GM12865 (cell line): ENCODE measurements at places on chromosomes 11 and 22.

DNA sequence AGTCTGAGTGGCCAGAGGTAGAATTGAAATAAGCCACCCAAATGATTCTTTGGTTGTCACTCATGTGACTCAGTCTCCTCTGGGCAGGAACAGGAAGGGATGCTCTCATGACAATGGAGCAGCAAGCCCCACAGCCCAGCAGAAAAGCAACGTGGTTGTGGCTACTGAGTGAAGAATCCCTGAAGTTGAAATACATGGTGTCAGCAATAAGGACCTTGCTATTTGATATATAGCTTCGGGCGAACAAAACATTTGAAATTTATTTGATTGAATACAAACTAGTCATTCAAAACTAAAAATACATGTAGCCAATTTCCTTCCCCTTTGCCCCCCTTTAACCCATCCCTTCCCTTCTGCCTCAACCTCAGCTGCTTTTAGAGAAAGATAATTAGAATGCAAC, 14.5 kb upstream of the DTX4 start:
- DNase-seq = no peak

DNA sequence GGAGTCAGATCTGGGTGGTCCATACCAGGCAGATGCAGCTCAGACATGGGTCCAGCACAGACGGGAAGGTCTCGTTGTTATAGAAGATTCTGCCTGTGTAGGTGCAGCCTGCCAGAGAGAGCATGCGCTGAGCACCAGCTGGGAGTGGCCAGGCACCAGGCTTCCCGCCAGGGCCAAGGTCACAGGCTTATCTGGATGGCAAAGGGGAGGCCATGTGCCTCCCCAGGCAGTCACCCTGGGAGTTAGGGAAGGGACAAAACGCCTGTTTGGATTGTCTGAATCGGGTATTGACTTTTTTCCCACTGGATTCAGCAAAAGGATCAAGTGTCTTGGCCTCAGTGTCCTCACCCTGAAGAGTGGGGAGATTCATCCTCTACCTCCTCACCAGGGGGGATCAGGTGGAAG, 26.5 kb downstream of the PGA5 start:
- no peak for DNase-seq

DNA sequence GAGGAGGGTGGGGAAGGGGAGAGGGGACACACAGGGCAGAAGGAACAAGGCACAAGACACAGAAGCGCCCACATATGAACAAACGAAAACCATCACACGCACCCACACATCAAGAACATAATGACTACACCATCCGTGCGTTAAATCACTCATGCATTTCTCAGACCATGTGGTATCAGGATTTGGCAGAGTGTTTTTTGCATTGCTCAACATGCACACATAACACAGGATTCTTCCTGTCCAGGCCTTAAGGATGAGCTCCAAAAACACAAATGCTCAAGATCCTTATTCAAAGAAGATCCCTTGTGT, 309.5 kb downstream of the CADM1 start:
- peak; percentile 31 for DNase-seq

- no peak for DNase-seq
Measured at GRCh38 chr22:24435323-24435645, 7.9 kb downstream of the ADORA2A start.

GRCh38 chr11:10205928-10206327, 88.1 kb downstream of the SBF2 start:
- no peak for DNase-seq

DNA sequence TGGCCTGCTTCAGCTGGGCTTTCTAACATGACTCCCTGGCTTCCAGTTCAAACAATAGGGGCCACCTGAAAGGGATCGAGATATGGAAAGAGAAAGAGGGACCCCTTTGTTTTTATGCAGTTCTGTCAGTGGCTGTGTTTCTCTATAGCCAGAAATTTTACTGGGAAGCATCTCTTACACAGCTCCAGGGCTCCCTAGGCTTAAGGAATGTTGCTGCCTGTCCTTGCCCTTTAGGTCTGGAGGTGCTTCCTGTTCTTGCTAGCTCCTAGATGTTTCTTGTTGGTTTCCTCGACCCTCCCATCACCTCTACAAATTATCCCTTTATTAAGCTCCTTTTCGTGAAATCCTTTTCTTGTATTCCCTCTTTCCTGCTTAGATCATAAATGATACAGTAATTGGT, 21.8 kb upstream of the OR56A1 start:
- no peak for DNase-seq

DNA sequence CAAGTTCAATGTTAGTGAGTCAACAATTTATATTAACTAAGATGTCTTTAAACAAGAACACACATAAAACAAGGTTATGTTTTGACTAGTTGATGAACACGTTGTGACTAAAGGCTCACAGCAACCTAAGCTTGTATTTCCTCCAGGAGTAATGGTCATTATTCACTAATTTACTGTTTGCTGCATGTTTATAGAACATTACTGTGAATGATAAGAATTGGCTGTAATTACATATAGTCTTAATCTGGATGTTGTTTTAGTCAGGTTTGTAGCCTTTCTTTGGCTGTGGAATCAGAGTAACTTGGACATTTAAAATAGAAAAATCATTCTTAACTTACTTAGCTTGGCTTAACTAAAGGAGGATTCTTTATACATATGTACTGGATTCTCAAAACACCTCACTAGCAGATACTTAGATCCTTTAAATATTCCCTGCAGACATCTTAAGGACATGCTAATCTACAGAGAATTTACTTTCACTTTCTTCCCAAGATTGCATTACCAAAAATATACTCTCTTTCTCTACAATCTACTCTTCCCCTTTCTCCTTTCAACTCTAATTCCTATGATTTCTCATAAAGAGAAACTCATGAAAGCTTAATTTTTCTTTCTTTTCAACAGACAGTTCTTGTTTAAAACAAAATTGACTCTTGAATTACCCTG, 319.7 kb upstream of the CTSC start:
- DNase-seq = no peak

DNA sequence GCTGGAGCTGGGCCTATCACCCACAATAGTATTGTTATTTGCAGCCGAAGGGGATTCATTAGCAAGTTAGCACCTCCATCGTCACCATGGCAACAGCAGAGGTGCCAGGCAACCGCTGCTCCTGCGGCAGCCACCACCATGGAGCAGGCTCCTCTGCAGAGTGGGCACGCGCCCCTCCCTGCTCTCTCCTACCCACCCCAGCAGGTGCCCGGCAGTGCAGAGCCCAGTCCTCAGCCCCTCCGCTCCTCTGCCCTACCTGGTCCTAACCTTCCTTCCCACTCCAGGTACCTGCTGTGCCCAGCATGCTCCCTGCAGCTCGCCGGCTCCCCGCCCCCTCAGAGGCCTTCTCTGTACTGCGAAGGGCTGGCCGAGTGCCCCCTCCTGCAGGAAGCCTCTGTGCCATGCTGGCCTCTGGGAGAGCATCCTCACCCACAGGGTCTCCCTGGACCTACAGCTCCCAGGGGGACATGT, 3.6 kb downstream of the DUSP8 start:
- DNase-seq = peak; percentile 41

DNA sequence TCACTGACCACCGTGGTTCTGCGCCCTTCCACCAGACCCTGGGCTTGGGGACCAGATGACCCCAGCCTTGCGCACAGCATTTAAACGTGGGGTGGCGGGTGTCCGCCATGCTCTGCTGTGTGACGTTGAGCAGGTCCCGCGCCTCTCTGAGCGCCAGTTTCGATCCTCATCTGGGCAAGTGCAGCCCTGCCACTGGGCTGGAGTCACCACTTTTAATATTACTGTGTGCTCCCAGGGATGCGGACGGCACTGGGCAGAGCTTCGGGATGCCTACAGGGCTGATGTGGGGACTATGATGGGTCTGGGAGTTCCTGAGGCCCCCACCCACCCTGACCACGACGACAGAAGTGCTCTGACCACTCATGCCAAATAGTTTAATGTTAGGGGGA, 1.2 kb upstream of the NUDT8 start:
- no peak for DNase-seq

GRCh38 chr22:19943082-19944026, 1.7 kb upstream of the TXNRD2 start:
- peak; percentile 37 for DNase-seq

GRCh38 chr22:26045860-26046259, 123.4 kb upstream of the SEZ6L start:
- no peak for DNase-seq

GRCh38 chr22:20639343-20639742, 131.9 kb downstream of the MED15 start:
- no peak for DNase-seq

GRCh38 chr11:78190871-78191538, 2.3 kb downstream of the USP35 start:
- DNase-seq = no peak

- DNase-seq = peak; percentile 59
Measured at GRCh38 chr11:112085822-112086421, 634 bp downstream of the TIMM8B start.

DNA sequence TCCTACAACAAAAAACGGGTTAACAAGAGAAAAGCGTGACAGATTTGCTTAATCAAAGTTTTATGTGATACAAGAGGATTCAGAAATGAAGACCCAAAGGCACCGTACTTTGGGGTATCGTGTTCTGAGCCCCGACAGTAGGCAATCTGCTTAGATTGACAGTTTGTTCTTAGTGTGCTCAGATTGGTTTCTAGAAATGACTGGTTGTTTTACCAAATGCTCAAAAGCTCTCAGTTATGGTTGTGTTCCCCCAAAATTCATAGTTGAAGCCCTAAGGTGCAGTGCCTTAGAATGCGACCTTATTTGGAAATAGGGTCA, 102.7 kb downstream of the RASSF10 start:
- peak; percentile 68 for DNase-seq

- DNase-seq = no peak
Measured at GRCh38 chr11:106957030-106957482, 61.2 kb downstream of the GUCY1A2 start.

GRCh38 chr11:60912851-60913528, 968 bp upstream of the TMEM109 start:
- no peak for DNase-seq

- no peak for DNase-seq
Measured at GRCh38 chr11:134342572-134343340, 11.0 kb downstream of the GLB1L2 start.

DNA sequence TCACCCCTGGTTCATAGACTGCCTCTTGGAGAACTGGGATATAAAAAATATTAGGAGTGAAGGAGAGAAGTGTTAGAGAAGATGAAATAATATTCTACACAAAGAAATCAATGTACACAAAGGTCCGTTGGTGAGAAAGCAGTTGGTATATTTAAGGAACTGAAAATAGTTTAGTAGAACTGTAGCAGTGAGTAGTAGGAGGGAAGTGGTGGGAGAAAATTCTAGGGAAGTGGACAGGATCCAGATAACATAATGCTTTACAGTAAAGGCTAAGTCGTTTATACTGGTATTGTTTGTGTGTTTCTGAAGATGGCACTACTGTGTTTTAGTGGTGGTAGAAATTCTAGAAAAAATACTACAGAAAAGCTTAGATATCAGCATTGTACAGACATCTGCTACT, 120.8 kb upstream of the CHORDC1 start:
- DNase-seq = no peak

DNA sequence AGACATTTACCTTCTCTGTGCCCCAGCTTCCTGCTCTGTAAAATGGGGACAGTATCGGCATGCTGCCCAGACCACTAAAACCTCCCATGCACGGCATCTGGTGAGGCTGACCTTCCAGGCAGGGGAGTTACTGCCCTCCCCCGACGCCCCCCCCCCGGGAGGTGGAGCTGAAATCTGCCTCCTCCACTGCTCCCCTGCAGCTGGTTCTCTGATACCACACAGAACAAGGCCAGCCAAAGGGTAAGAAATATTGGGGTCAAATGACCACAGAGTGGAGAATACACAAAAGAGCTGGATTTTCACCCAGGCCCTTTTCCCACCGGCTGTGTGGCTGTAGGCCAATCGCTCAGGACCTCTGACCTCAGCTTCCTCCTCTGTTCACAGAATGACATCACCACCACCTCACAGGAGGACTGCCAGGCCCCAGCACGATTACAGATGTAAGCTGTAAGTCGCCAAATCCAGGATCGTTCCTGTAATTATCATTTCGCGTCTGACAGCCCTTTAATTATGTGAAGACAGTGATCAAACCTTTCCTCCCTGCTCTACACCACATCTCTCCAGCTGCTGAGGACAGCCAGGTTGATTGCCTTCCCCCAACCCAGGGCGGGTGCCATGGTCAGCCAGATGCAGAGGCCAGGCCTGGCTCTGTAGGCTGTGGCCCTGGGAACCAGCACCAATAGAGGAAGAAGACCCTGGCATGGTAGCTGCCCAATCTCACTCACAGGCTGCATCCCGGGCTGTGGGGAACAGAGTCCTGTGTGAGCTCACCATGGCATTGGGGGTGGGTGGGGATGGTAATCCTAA, 35.7 kb upstream of the KLHL35 start:
- DNase-seq = no peak

GRCh38 chr11:75893251-75893650, 78.2 kb downstream of the UVRAG start:
- DNase-seq = no peak

DNA sequence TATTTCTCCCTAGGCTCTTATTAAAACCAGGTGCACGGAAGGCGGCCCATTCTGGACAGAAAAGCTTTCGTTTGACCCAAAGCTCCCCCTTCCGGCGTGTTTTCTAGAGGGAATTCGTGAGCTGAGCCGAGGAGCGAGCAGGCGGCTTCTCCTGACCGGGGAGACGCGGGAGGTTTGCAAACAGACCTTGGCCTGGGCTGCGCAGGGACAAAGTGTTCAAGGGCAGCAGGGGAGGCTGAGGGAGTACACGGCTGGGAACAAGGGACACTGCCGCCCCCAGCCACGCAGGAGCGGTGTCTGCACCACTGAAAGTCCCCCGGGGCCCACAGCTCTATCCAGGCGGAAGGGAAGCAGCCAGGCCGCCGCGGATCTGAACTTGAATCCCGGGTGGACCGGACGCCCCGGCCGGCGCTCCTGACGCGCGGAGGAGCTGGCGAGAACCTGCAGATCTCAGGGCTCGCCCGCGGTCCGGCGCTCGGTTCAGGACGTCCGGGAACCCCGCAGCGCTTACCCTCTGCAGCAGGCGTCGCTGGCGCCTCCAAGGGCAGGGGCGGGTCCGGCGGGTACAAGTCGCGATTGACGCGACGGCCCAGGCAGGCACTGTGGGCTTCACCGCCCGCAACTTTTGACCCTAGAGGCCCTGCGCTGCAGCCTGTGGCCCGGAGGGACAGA, 101.9 kb downstream of the WT1 start:
- DNase-seq = no peak

- DNase-seq = no peak
Measured at GRCh38 chr11:65744699-65745042, 24.1 kb upstream of the RNASEH2C start.

DNA sequence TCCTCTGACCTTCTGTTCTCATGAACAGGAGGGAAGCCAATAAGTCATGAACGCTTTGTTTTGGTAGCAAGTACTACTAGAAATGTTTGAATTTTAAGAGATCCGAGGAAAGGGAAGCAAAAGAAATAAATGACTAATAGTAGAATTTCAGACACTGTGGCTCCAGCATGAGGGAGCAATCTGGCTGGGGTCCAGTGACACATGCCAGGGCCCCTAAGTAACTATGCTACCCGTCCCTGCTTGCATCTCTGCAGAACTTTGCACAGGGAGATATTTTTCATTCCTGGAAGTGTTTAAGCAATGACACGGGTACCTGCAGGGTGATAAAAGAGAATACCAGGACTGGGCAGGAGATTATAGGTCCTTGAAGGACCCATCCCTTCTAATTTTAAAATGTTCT, 7.3 kb upstream of the ADAMTS8 start:
- no peak for DNase-seq
